ENCODE measurements at places on chromosomes 11 and 22. TPM values are rescaled to one million over a fixed set of nuclear protein-coding genes. Genes with fewer than 3 reads are reported as not detected.

Gene TMPRSS6
- 43.3 TPM for total RNA-seq

Gene KRTAP5-11
- not detected for total RNA-seq

Gene EML3
- total RNA-seq, result 18.3 TPM

Gene OR51E2
- total RNA-seq, result 0.28 TPM

Gene UBQLN3
- 0.50 TPM for total RNA-seq

Gene GPR83
- total RNA-seq, result 0.08 TPM

Gene CYP2R1
- total RNA-seq, result 25.6 TPM

Gene P2RY2
- total RNA-seq, result 6.7 TPM

Gene MS4A6E
- not detected for total RNA-seq

Gene DBX1
- total RNA-seq, result not detected

Gene C11orf97
- total RNA-seq, result not detected

Gene KCNQ1
- total RNA-seq, result 4.0 TPM

Gene SNAP29
- total RNA-seq, result 15.7 TPM

Gene C22orf23
- total RNA-seq, result not detected

Gene OR4A16
- total RNA-seq, result not detected

Gene DKK3
- total RNA-seq, result 71.3 TPM

Gene GAS2
- total RNA-seq, result 35.2 TPM

Gene KRTAP5-7
- not detected for total RNA-seq

Gene SLC17A6
- total RNA-seq, result not detected

Gene OR4A15
- total RNA-seq, result not detected

Gene RASGRP2
- total RNA-seq, result 3.2 TPM

Gene TTC28
- total RNA-seq, result 30.4 TPM

Gene PGA4
- 2.0 TPM for total RNA-seq

Gene GGTLC3
- total RNA-seq, result not detected

Gene TBRG1
- total RNA-seq, result 34.6 TPM

Gene NLRP10
- total RNA-seq, result 1.1 TPM

Gene SMC1B
- total RNA-seq, result not detected

Gene TSPAN18
- 9.5 TPM for total RNA-seq
